Karpas-422 (cell line): ENCODE measurements at places on chromosomes 2 and 18. TPM values are rescaled to one million over a fixed set of nuclear protein-coding genes. Genes with fewer than 3 reads are reported as not detected.

DNA sequence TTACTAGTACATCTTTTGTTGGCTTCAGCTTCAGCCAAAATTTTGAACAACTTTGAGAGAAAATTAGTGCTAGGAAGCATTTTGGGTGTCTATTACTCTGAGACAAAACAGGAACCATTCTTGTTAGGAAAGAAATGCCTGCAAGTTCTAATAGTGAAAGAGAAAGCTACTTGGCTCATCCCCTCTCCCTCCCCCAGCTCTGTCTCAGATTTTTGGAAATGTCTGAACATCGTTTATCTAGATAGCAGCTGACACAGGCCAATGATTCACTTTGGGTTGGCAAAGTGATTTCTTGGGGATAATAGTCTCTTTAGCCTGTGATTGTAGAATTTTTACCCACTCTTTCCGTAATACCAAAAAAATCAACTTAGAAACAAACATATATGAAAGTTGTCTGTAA lies 42.3 kb upstream of the PTPRM start:
- no peak overlapping the region for H3K4me3 ChIP-seq
- H3K27me3 ChIP-seq: no peaks in the 10 kb centered on the region
- no peak overlapping the region for H3K27ac ChIP-seq

The SNRNP200 gene
- 68.1 and 83.8 TPM in 2 replicates for total RNA-seq

DNA sequence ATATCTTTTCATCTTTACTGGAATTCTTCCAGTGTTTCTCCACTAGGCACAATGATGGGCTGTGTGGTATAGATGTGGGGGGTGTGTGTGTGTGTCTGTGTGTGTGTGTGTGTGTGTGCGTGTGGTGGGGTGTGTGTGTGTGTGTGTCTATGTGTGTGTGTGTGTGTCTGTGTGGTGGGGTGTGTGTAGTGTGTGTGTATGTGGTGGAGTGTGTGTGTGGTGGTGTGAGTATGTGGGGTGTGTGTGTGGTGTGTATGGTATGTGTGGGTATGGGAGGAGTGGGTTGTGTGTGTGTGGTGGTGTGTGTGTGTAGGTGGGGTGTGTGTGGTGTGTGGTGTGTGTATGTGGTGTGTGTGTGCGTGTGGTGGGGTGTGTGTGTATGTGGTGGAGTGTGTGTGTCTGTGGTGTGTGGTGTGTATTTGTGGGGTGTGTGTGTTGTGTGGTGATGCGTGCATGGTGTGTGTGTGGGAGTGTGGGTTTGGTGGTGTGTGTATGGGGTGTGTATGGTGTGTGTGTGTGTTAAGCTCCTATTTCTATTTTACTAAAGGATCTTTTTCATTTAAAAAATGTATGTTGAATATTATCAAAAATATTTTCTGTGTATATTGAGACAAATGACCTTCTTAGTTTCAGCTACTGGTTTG lies 84.2 kb downstream of the IRS1 start:
- no peak overlapping the region for H3K27ac ChIP-seq
- H3K4me1 ChIP-seq: no peaks in the 10 kb centered on the region
- no peaks in the 10 kb centered on the region for H3K36me3 ChIP-seq
- no peak overlapping the region for H3K4me3 ChIP-seq
- H3K27me3 ChIP-seq: no peaks in the 10 kb centered on the region

- H3K4me1 ChIP-seq: no peaks in the 10 kb centered on the region
- no peaks in the 10 kb centered on the region for H3K27me3 ChIP-seq
- H3K4me3 ChIP-seq: no peak overlapping the region
- no peak for DNase-seq
Observed at GRCh38 chr18:73355121-73355520, 487.3 kb upstream of the NETO1 start.

DNA sequence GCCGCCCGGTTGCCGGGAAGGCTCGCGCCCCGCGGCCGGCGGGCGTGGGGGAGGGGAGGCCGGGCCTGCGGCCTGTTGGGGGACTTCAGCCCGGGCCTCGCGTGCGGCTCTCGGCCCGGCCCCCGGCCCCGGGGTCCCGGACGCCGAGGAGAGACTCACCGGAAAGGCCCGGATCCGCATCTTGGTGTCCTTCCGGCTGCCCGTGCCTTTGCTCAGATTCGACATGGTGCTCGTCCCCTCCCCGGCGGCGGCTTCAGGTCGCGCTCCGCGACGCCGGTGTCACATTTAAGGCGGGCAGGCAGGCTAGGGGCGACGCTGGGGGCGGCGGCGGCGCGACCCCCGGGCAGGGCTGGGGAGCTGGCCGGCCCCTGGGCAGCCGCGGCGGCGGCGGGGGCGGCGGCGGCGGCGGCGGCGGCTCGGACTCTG lies 365 bp downstream of the CUL3 start:
- H3K4me1 ChIP-seq: peaks cover 56% of the 10 kb centered on the region
- H3K27ac ChIP-seq: peak overlapping the region; percentile 58
- H3K4me3 ChIP-seq: peak overlapping the region; percentile 95
- peak; percentile 82 for DNase-seq
- H3K36me3 ChIP-seq: peaks cover 18% of the 10 kb centered on the region; the same call in 1 of the 2 replicates
- no peaks in the 10 kb centered on the region for H3K27me3 ChIP-seq

- H3K27me3 ChIP-seq: no peaks in the 10 kb centered on the region
- no peaks in the 10 kb centered on the region for H3K4me1 ChIP-seq
- no peak overlapping the region for H3K4me3 ChIP-seq
- no peak overlapping the region for H3K27ac ChIP-seq
- no peak for DNase-seq
- H3K36me3 ChIP-seq: no peaks in the 10 kb centered on the region
Observed at GRCh38 chr2:199734011-199734410, 117.0 kb downstream of the FTCDNL1 start.

The ABCG5 gene
- not detected in 2 replicates for total RNA-seq

DNA sequence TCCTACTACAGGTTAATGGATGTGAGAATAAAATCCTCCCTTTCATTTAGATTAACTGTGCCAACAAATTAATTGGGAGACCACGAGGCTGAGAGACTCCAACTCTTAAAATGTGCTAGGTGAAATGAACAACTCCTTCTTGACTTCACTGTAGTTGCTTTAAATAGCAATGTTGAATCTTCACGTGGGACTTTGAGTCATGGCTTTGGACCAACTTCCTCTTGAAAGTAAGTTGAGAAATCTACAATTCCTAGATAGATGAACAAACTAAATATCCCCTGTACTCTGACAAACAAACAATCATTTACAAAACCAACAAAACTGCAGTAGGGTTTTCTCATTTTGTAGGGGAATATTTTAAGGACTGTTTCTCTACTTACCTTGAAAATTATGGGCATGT lies 291.9 kb upstream of the SPRED2 start:
- no peaks in the 10 kb centered on the region for H3K27me3 ChIP-seq
- H3K4me1 ChIP-seq: no peaks in the 10 kb centered on the region
- H3K4me3 ChIP-seq: no peak overlapping the region
- H3K27ac ChIP-seq: no peak overlapping the region

DNA sequence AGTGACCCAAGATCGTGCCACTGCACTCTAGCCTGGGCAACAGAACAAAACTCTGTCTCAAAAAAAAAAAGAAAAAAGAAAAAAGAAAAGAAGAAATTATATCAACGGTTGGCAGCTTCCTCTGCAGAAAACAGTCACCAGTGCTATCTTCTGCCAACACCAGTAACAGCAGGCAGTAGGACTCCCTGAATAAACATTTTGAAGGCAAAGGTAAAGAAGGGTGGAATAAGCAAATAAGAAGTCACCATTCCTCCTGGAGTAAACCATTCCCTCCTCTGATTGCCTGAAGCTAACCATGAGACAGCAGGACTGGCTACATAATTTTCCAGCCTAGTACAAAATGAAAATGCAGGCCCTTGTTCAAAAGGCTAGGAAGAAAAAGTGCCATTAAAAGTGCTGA lies 9.0 kb upstream of the RNF103 start:
- H3K27ac ChIP-seq: no peak overlapping the region
- H3K4me3 ChIP-seq: no peak overlapping the region
- no peaks in the 10 kb centered on the region for H3K4me1 ChIP-seq
- no peaks in the 10 kb centered on the region for H3K36me3 ChIP-seq

The TUBB8B gene
- not detected in 2 replicates for total RNA-seq

GRCh38 chr2:120739438-120740090 lies 3.9 kb downstream of the GLI2 start:
- no peaks in the 10 kb centered on the region for H3K27me3 ChIP-seq
- no peaks in the 10 kb centered on the region for H3K36me3 ChIP-seq
- DNase-seq: no peak
- no peak overlapping the region for H3K4me3 ChIP-seq
- peaks cover 13% of the 10 kb centered on the region for H3K4me1 ChIP-seq

The DSG4 gene
- 4.5 and 8.3 TPM in 2 replicates for total RNA-seq

The ARPC2 gene
- total RNA-seq: 474 and 568 TPM in 2 replicates

DNA sequence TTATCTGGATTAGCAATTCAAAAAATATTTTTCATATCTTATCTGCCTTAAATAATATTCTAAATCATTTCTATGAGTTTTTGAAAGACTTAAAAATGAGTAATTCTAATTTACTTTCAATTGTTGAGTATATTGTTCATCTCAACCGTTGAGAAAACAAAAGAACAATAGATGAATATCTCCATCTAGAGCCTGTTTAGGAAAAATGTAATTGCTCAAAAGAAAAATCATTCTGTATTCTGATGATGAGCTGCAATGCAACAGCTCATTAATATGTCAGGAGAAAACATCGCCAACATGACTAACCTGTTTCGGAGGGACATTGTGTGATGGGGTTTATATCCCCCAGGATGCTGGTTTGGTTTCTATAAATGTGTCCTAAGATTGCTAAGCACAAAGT lies 417.6 kb downstream of the SUCLG1 start:
- H3K27me3 ChIP-seq: no peaks in the 10 kb centered on the region
- DNase-seq: no peak
- H3K27ac ChIP-seq: no peak overlapping the region
- H3K4me3 ChIP-seq: no peak overlapping the region
- H3K4me1 ChIP-seq: no peaks in the 10 kb centered on the region

DNA sequence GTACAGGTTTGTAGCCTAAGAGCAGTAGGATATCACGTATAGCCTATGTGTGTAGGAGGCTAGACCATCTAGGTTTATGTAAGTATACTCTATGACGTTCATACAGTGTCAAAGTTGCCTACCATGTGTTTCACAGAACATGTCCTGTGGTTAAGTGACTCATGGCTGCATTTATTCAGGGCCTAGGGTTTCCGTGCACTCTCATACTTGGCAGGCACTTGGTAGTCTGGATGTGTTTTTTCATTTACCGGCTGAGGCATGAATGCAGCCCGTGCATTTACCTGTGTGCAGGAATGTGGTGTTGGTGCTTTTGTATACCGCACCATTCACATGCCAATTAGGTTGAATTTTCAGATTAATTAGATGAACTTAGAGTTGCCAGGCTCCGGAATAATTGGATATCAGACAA lies 43.4 kb downstream of the MYL12B start:
- H3K27ac ChIP-seq: no peak overlapping the region
- H3K4me1 ChIP-seq: no peaks in the 10 kb centered on the region
- no peaks in the 10 kb centered on the region for H3K36me3 ChIP-seq
- no peak overlapping the region for H3K4me3 ChIP-seq
- DNase-seq: no peak

GRCh38 chr18:8262221-8262620 lies 347.0 kb upstream of the RAB12 start:
- no peak overlapping the region for H3K4me3 ChIP-seq
- H3K4me1 ChIP-seq: no peaks in the 10 kb centered on the region
- no peaks in the 10 kb centered on the region for H3K36me3 ChIP-seq
- no peaks in the 10 kb centered on the region for H3K27me3 ChIP-seq
- DNase-seq: no peak
- H3K27ac ChIP-seq: no peak overlapping the region

GRCh38 chr2:84301717-84302116 lies 157.4 kb downstream of the SUCLG1 start:
- no peaks in the 10 kb centered on the region for H3K36me3 ChIP-seq
- H3K4me1 ChIP-seq: no peaks in the 10 kb centered on the region
- peaks cover 3% of the 10 kb centered on the region; the same call in 1 of the 2 replicates for H3K27me3 ChIP-seq

The NCKAP1 gene
- not detected in 2 replicates for total RNA-seq

The PLA2R1 gene
- total RNA-seq: not detected in 2 replicates

DNA sequence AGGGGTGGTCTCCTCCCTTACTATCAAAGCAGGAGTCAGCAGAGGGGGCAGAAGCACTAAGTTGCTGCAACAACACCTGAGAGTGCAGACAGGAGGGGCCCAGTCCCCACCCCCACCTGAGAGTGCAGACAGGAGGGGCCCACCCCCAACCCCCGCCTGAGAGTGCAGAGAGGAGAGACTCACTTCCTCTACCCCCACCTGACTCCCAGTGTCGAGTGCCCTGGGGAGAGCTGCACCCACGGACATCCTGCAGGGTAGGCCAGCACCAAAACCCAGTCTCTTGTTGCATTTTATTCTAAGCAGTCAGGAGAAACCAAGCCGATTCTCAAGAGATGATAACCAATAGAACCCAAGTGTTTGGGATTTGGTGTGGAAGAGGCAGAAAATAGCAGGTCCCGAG lies 78.4 kb downstream of the NAPG start:
- no peaks in the 10 kb centered on the region for H3K27me3 ChIP-seq
- H3K4me3 ChIP-seq: no peak overlapping the region
- no peak overlapping the region for H3K27ac ChIP-seq
- DNase-seq: peak; percentile 44

DNA sequence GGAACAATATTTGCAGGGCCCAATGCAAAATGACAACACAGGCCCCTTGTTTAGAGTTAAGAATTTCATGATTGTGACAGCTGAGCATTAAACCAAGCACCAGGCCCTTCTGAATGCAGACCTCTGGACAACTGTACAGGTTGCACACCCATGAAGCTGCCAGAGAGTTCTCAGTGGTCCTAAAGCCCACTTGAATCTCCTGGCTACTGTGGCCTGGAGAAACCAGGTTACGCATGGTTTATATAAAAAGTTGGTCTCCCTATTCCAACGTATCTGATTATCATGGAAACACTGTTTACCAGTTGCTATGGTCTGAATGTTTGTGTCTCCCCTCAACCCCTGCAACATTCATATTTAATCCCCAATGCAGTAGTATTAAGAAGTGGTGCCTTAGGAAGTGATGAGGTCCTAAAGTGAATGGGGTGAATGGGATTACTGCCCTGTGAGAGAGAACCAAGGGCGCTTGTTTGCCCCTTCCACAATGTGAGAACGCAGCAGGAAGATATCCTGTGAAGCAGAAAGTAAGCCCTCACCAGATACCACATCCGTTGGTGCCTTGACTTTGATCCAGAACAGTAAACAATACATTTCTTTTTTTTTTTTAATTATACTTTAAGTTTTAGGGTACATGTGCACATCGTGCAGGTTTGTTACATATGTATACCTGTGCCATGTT lies 48.0 kb upstream of the ANXA4 start:
- H3K27ac ChIP-seq: no peak overlapping the region
- DNase-seq: no peak
- H3K36me3 ChIP-seq: no peaks in the 10 kb centered on the region
- no peaks in the 10 kb centered on the region; the same call in 1 of the 2 replicates for H3K27me3 ChIP-seq
- H3K4me3 ChIP-seq: peak overlapping the region; percentile 31; the same call in 1 of the 2 replicates

- no peaks in the 10 kb centered on the region for H3K4me1 ChIP-seq
- no peaks in the 10 kb centered on the region for H3K27me3 ChIP-seq
- H3K27ac ChIP-seq: no peak overlapping the region
- no peak for DNase-seq
- no peak overlapping the region for H3K4me3 ChIP-seq
- no peaks in the 10 kb centered on the region for H3K36me3 ChIP-seq
Observed at GRCh38 chr2:109005686-109006204, 16.7 kb upstream of the EDAR start.

The SGPP2 gene
- total RNA-seq: not detected in 2 replicates

The WNT10A gene
- 2.9 and 3.8 TPM in 2 replicates for total RNA-seq

The ANKRD44 gene
- 120 and 153 TPM in 2 replicates for total RNA-seq

GRCh38 chr2:161373942-161374341 lies 42.2 kb upstream of the TBR1 start:
- no peaks in the 10 kb centered on the region for H3K27me3 ChIP-seq
- H3K4me1 ChIP-seq: no peaks in the 10 kb centered on the region
- DNase-seq: no peak
- no peak overlapping the region for H3K27ac ChIP-seq
- peaks cover 34% of the 10 kb centered on the region; the same call in 1 of the 2 replicates for H3K36me3 ChIP-seq
